NCI-H345 (cell line): ENCODE measurements at places on chromosomes 2 and 18.
A peak's percentile ranks its signal among the peaks of the same experiment; 100 is the strongest.

GRCh38 chr18:7727361-7728076, 160.4 kb downstream of the PTPRM start:
- no peak for DNase-seq

DNA sequence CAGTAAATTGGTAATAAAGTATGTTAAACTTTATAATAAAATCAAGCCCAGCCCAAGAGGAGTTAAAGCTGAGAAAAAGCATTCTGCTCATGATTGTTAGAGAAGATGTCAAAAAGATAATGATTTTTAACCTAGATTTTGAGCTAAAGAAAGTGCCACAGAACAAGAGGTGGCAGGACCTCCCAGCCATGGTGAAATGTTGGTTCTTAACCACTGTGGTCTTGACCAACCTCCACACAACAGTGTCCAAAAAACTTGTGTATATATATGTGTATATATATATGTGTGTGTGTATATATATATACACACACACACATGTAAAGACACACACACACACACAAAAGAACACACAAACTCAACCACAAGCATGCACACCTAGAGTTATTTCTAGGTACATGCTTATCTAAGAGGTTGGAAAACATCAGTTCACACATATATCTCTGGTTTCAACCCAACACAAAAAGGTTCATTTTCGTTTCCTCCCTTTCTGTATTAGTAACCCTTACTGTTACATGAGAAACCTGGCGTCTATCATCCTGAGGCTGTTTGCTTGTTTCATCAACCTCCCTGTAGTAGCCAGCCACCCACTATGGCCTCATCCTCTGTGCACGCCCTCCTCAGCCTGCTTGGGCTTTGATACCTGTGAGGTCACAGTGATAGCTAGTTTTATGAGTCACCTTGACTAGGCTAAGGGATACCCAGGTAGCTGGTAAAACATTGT, 631.8 kb upstream of the ID2 start:
- no peak for DNase-seq

DNA sequence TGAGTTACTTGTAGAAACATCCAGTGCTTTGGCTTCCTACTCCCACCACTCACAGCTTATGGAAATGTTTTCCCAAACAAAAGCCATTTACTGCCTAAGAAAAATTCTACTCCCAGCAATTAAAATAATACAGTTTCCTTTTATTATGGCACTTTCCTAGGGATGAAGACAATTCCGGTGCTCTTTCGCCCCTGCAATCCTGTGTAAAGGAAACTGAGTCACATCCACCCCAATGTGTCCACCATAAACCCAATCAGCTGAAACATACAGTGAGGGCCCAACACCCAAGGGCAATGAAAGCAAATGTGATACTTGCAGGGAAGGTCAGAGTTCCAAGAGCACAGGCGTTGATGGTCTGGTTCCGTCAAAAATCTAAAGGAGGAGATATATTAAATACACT, 62.0 kb upstream of the ST3GAL5 start:
- no peak for DNase-seq

DNA sequence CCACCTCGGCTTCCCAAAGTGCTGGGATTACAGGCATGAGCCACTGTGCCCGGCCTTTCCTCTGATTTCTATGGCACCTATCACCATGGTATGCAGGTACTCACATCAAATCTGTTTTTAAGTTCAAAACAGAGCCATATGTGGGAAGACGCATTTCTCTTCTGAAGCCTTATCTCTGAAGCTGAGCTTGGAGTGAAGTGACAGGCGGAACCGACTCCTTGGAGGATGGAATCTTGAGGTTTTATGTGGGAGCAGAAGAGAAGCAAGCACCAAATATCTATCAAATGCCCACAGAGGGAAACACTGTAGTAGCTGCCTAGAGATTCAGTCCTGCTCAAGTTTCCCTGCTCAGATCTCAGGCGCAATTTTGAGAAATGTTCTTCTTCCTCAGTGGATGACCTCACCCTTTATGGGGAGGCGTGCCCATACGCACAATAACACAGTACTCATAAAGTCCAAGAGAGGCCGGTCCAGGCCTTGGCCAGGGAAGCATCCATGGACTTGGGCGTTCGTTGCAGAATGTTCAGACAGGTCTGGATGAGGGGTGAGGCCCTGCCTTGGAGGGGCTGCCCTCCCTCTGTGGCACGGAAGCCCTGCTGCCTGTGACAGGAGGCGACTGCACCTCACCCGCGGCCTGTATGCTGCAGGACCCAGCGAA, 67.9 kb downstream of the HNRNPLL start:
- DNase-seq: no peak

DNA sequence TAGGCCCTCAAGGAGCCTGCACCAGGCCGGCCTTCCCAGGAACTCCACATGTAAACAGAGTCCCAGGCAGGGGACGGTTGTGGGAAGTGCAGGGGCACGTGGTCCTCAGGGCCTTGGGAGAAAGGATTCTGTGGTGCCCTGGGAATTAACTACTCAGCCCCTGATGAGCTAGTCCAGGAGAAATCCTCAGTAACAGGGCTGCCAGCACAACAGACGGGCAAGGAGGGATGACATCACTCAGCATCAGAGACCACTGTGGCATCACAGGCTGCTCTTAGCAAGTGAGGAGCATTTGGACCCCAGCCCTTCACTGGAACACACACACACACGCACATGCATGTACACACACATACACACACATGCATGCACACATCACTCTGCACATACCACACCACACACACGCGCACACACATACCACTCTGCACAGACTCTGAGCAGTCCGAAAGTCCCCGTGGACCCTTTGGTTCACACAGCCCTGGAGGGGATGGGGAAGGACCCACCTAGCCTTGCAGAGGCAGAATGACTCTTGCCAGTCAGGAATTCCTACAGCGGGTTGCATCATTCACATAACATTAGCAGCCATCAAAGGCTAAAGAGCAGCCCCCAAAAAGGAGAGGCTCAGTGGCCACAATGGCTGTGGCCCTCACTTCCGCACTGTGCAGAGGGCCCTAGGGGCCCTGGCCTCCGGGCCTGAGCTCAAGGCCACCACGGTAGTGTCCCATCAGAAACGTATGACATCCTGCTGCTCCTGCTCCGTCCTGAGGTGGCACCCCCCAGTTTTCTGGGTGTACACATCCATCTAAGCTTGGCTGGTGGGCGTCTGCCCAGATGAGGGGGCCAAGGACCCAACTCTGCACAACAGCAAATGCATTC, 1.9 kb upstream of the NMUR1 start:
- DNase-seq: no peak

DNA sequence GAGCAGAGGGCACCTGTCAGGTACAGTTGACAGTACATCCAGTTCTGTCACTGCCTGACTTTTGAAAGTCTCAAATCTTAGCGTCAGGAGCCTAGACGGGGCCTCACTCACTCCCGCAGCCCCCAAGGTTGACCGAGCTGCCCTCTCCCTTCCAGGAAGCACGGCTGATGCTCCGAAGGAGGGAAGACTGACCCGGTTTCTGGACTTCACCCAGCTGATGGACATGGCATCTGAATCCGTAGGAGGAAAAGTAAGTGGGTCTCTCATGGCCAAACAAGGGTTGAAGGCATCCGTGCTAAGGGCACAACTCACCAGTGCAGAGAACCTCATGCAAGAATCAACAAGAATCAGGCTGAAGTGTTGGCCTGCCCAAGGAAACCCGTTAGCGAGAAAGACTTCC, 12.9 kb downstream of the ALLC start:
- DNase-seq: no peak

DNA sequence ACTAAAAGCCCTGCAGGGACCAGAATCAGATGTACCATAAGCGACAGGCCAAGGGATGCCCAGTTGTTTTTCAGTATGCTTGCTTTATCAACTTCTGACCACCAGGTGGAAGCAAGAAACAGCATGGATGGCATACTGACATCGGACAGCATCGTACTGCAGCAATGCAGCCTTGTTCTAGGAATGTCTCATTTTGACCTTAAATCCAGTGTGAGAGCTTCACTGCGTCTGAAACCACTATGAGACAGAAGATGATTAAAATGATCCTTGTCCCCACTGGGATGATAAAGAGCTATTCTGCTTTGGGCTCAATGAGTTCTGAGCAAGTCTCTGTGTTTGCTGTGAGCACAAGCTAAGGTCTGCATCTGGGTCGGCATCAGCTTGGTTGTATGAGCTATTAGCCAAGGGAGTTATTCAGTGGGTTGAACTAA, 54.3 kb downstream of the CDK15 start:
- DNase-seq: peak; percentile 69

DNA sequence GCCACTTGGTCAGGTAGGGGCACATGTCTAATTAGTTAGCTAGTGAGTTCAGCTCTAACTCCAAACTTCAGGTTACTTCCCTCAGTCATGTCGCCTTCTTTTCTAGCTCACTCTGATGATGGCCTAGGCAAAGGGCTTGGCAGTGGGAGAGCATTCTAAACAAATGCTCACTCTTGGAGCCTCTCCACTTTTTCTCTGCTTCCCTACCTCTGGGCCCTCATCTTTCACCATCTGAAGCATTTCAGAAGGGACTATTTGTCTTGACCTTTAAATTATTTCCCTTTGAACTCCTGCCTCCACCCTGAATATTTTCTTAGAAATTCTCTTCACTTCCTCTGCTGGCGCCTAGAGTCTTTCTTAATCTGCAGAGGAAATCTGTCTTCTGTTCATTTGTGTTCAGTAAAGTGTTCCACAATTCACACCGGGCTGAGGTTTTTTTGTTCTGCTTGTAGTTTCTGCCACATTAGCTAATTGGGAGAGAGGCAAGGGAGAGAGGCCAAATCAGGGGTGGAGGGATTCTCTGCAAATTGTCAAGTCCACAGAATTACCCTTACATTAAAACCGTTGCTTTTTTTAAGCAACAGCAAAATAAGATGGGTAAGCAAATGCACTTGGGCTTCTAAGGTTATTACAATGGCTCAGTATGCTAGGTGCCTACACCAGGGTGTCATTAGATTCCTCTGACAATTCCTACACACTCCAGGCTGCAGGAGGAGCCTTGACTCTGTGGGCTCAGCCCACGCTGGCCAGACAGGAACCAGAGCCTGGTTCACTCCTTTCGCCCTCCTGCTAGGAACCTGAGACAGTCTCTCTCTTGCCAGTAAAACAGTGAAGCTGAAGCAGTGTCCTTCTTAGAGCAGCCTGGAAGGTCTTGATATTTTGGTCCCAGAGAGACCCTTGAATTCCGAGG, 5.5 kb downstream of the MSGN1 start:
- no peak for DNase-seq

GRCh38 chr18:56119681-56120080, 518.7 kb downstream of the TXNL1 start:
- no peak for DNase-seq

- DNase-seq: no peak
Measured at GRCh38 chr18:46574000-46574742, 82.8 kb downstream of the LOXHD1 start.

- no peak for DNase-seq
Measured at GRCh38 chr2:8819194-8819593, 18.2 kb downstream of the KIDINS220 start.
